Osteoblast (primary cell): ENCODE measurements at places on chromosomes 3 and 15. TPM values are rescaled to one million over a fixed set of nuclear protein-coding genes. Genes with fewer than 3 reads are reported as not detected.

The EPHA3 gene
- total RNA-seq, result 10.9 and 12.7 TPM in 2 replicates

The TNNC1 gene
- total RNA-seq, result 0.29 and 0.36 TPM in 2 replicates

The NOX5 gene
- 0.29 and 0.36 TPM in 2 replicates for total RNA-seq

The GASK1A gene
- total RNA-seq, result 0.72 and 0.88 TPM in 2 replicates

The IGF2BP2 gene
- 80.4 and 81.8 TPM in 2 replicates for total RNA-seq

The RBM6 gene
- 50.7 and 55.1 TPM in 2 replicates for total RNA-seq

The CRYGS gene
- 0.88 and 1.8 TPM in 2 replicates for total RNA-seq

The SLC25A36 gene
- total RNA-seq, result 97.4 and 108 TPM in 2 replicates

The TRPM1 gene
- under 0.01 TPM in 1 of 2 replicates, not detected in the other for total RNA-seq

The ITPKA gene
- 0.29 and 0.36 TPM in 2 replicates for total RNA-seq

The P2RY12 gene
- total RNA-seq, result not detected in 2 replicates

The STARD9 gene
- 9.4 and 13.0 TPM in 2 replicates for total RNA-seq

The CLRN1 gene
- total RNA-seq, result not detected in 2 replicates

The SEMA6D gene
- total RNA-seq, result 8.0 and 16.2 TPM in 2 replicates

The A4GNT gene
- not detected in 2 replicates for total RNA-seq

The FGF7 gene
- 377 and 445 TPM in 2 replicates for total RNA-seq

The SATB1 gene
- 29.0 and 35.7 TPM in 2 replicates for total RNA-seq

The FBXO40 gene
- not detected in 2 replicates for total RNA-seq
